Activated naive CD4-positive, alpha-beta T cell treated with anti-CD3 and anti-CD28 coated beads for 36 hours (primary cell): ENCODE measurements at places on chromosomes 4 and X. TPM values are rescaled to one million over a fixed set of nuclear protein-coding genes. Genes with fewer than 3 reads are reported as not detected.

Gene ARMCX4
- 5.5 TPM for total RNA-seq

Gene GPR143
- total RNA-seq: not detected

Gene TMSB15C
- total RNA-seq: 2.1 TPM

- H3K36me3 ChIP-seq: no peaks in the 10 kb centered on the region
- H3K27ac ChIP-seq: no peak overlapping the region
- no peak for DNase-seq
- no peaks in the 10 kb centered on the region for H3K27me3 ChIP-seq
- no peak overlapping the region for H3K4me3 ChIP-seq
These were observed 274.6 kb downstream of the NKX6-1 start for GRCh38 chr4:84224522-84224921.

Gene GLUD2
- 0.62 TPM for total RNA-seq

- no peak overlapping the region for H3K4me3 ChIP-seq
- peaks cover 16% of the 10 kb centered on the region for H3K27me3 ChIP-seq
- no peak for DNase-seq
- H3K36me3 ChIP-seq: no peaks in the 10 kb centered on the region
These were observed 211.2 kb upstream of the KIT start for GRCh38 chr4:54446581-54446980.

- no peak overlapping the region for H3K4me3 ChIP-seq
- H3K36me3 ChIP-seq: no peaks in the 10 kb centered on the region
- no peak overlapping the region for H3K27ac ChIP-seq
These were observed 70.8 kb downstream of the PPARGC1A start for GRCh38 chr4:23819041-23819511.

DNA sequence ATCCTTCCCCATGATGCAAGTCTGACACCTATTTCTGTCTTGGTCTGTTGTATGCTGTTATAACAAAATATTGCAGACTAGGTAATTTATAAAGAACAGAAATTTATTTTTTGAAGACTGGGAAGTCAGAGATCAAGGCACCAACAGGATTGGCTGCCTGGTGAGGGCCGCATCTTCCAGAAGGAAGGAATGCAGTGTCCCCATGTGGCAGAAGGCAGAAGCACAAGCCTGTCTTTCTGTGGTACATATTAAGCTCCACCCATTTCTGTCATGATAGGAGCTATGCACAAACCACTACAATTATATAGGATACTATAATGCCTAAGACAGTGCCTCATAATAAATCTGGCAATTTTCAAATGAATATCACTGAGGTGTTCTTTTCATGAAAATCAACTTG is 502.3 kb upstream of the DIAPH2 start:
- no peak overlapping the region for H3K27ac ChIP-seq
- no peaks in the 10 kb centered on the region for H3K36me3 ChIP-seq
- no peaks in the 10 kb centered on the region for H3K27me3 ChIP-seq
- DNase-seq: no peak
- no peaks in the 10 kb centered on the region for H3K4me1 ChIP-seq

Gene COL4A5
- not detected for total RNA-seq

- no peak overlapping the region for H3K27ac ChIP-seq
- H3K36me3 ChIP-seq: no peaks in the 10 kb centered on the region
- H3K27me3 ChIP-seq: peaks cover 2% of the 10 kb centered on the region
- H3K4me1 ChIP-seq: no peaks in the 10 kb centered on the region
- no peak for DNase-seq
- no peak overlapping the region for H3K4me3 ChIP-seq
These were observed 154.1 kb upstream of the CXCL13 start for GRCh38 chr4:77451530-77451929.

Gene ALAS2
- total RNA-seq: not detected

DNA sequence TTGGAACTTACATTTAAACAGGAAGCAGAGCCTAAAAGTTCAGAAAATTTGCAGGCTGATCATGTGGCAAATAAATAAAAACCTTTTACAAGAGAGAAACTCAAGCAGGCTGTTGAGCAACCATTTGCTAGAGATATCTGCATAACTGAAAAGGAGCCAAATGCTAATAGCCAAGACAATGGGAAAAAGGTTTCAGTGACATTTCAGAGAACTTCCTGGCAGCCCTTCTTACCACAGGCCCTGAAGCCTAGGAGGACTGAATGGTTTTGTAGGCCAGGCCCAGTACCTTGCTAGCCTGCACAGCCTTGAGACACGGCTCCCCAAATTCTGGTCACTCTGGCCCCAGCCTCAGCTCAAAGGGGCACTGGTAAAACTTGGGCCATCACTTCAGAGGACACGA is 945.1 kb downstream of the ADGRL3 start:
- H3K36me3 ChIP-seq: no peaks in the 10 kb centered on the region
- H3K27ac ChIP-seq: no peak overlapping the region
- no peak overlapping the region for H3K4me3 ChIP-seq

Gene EREG
- total RNA-seq: not detected

DNA sequence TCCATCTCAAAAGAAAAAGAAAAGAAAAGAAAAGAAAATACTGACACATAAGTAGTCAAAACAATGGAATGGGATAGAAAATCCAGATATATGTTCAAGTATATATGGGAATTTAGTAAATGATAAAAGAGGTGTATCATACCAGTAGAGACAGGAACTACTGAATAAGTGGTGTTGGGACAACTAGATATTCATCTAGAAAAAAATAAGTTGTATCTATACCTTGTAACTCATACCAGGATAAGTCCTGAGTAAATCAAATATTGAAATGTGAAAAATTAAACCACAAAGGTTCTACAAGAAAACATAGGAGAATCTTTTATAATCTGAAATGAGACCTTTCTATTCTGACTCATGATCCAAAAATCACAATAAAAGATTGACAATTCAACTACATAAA is 58.5 kb downstream of the RBM47 start:
- H3K27ac ChIP-seq: no peak overlapping the region
- H3K36me3 ChIP-seq: no peaks in the 10 kb centered on the region
- no peak for DNase-seq
- H3K27me3 ChIP-seq: no peaks in the 10 kb centered on the region
- H3K4me3 ChIP-seq: no peak overlapping the region

Gene SUPT20HL2
- total RNA-seq: not detected

DNA sequence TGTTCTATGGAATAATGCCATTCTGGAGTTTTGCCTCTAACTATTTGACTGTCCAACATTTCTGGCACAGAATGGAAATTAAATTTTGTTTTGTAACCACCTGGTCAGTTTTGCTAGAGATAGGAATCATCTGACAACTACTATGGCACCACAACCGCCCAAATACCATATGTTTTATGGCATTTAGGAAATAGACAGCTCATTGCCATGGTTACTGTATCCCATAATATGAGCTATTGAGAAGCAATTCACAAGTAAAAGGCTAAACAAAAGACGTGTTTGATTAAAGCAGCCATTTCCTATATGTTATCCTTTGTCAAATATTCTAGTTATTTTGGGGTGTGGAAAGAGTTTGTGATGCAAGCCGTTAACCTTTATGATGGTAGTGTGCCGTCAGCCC is 1105.3 kb upstream of the LCORL start:
- no peaks in the 10 kb centered on the region for H3K27me3 ChIP-seq
- no peaks in the 10 kb centered on the region for H3K4me1 ChIP-seq
- no peak for DNase-seq
- no peak overlapping the region for H3K27ac ChIP-seq

GRCh38 chrX:20066968-20067708 is 49.6 kb downstream of the MAP7D2 start:
- DNase-seq: peak; percentile 44
- H3K27me3 ChIP-seq: no peaks in the 10 kb centered on the region
- no peak overlapping the region for H3K27ac ChIP-seq

DNA sequence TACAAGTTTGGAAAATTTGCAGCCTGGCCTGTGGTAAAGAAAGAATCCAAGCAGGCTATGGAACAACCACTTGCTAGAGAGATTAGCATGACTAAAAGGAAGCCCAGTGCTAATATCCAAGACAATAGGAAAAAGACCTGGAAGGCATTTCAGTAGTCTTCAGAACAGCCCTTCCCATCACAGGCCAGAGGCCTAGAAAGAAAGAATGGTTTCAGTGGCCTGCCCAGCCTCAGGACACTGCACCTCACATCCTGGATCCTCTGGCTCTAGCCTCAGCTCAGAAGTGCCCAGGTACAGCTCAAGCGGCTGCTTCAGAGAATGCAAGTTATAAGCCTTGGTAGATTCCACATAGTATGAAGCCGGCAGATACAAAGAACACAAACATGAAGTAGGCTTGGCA is 449.8 kb upstream of the AR start:
- H3K27ac ChIP-seq: no peak overlapping the region
- H3K4me1 ChIP-seq: no peaks in the 10 kb centered on the region
- H3K27me3 ChIP-seq: no peaks in the 10 kb centered on the region
- no peaks in the 10 kb centered on the region for H3K36me3 ChIP-seq
- no peak for DNase-seq
- no peak overlapping the region for H3K4me3 ChIP-seq

DNA sequence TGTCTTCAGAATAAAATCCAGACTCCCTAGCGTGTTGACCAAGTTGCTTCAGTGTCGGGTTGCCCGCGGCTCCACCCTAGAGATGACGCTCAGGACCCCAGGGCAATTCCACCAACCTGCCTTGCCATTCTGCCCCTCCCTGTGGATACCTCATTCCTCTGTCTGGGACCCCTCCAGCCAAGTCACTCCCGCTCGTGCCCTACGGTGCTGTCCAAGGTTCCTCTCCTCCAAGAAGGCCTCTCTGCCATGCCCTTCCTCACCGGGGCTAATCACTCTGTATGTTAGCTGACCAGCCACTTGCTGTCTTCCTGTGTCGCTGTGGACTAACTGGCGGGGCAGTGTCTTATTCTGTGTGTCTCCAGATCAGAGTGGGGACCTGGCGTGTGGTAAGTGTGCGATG is 46.6 kb downstream of the TENM3 start:
- no peak overlapping the region for H3K4me3 ChIP-seq
- H3K27ac ChIP-seq: no peak overlapping the region
- DNase-seq: no peak
- no peaks in the 10 kb centered on the region for H3K27me3 ChIP-seq
- H3K4me1 ChIP-seq: no peaks in the 10 kb centered on the region

- no peaks in the 10 kb centered on the region for H3K27me3 ChIP-seq
- no peak overlapping the region for H3K4me3 ChIP-seq
- H3K36me3 ChIP-seq: no peaks in the 10 kb centered on the region
- DNase-seq: no peak
- no peak overlapping the region for H3K27ac ChIP-seq
- no peaks in the 10 kb centered on the region for H3K4me1 ChIP-seq
These were observed 83.4 kb upstream of the KLHL13 start for GRCh38 chrX:118199997-118200396.

DNA sequence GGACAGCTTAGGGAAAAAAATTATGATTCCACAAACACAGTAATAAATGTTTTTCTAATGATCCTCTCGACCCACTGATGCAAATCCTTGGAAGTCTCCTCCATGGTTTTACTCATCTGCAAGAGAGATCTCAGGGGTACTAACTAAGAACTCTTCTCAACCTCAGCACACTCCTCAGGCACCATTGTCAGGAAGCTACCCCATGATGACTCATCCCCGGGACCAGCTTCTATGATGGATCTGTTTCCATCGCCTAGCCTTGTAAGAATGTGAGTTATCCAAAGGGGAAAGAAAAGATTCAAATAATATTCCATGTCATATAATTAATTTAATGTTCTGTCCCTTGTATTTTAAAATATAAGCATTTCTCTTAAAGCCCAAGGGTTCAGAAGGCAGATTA is 816.1 kb upstream of the IGFBP7 start:
- no peaks in the 10 kb centered on the region for H3K36me3 ChIP-seq
- no peak overlapping the region for H3K4me3 ChIP-seq
- H3K4me1 ChIP-seq: no peaks in the 10 kb centered on the region
- no peak overlapping the region for H3K27ac ChIP-seq

DNA sequence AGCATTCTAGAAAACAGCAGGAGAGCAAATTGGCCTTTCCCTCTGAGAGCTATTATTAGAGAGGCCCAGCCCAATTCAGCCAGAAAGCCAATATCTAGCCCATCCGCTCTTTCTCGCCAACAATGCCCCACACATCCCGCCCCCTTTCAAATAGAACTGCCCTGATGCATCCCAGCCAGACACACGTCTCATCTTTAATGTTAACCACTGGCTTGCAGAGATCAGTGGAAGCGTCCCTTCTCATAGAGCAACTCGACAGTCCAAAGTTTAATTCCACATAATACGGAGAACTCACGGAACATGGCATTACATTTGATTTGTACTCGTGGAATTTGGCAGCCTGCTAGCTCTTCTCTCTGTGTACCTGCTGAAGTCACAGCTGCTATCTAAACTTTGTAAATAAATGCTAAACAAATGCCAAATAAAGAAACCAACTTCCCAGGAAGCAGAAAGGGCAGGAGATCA is 304.4 kb downstream of the DHX15 start:
- H3K36me3 ChIP-seq: no peaks in the 10 kb centered on the region
- H3K4me3 ChIP-seq: no peak overlapping the region
- no peak for DNase-seq

Gene RNF212
- 0.98 TPM for total RNA-seq

DNA sequence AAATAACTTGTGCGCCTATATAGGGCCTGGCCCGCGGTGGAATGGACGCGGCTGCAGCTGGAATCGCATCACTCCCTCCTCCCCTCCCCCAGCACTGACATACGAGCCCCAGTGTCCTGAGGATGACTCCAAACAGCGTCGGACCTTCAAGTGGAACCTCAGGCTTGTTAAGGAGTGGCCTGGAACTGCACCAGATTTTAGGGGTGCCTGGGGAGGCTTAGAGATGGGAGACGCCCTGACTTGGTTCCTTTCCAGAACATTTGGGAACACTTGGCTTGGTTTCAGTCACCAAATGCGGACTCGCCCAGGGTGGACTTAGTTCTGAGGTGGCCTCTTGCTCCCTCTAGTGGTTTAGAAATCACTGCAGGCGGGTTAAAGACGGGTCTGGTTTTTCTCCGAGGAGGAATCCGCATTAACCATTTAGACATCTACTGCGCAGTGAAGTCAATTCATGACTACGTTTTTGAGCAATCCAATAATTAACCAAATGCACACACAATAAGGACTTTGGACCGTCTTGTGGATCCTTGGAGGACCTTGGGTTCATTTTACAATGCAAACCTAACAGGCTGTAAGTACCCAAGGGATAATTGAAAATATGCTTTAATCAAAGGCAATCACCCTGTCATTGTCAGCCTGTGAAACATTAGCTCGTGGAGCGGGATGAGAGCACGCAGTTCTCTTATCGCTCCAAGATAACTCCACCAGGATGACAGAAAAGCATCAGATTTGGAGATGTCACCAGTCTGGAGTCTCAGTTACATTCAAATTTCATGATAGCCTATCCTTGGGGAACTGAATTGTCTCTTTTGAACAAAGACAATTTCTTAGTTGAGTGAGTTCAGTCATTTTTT is 11.2 kb upstream of the PDGFRA start:
- H3K27me3 ChIP-seq: peaks cover 29% of the 10 kb centered on the region
- H3K36me3 ChIP-seq: no peaks in the 10 kb centered on the region
- peak overlapping the region; percentile 22 for H3K4me3 ChIP-seq
- peak; percentile 70 for DNase-seq

GRCh38 chrX:37752936-37753335 is 26.9 kb upstream of the CYBB start:
- peaks cover 24% of the 10 kb centered on the region for H3K4me1 ChIP-seq
- DNase-seq: no peak
- H3K27ac ChIP-seq: no peak overlapping the region

GRCh38 chrX:103656617-103657016 is 27.8 kb downstream of the TCEAL1 start:
- H3K27me3 ChIP-seq: no peaks in the 10 kb centered on the region
- peaks cover 3% of the 10 kb centered on the region for H3K4me1 ChIP-seq
- DNase-seq: no peak
- H3K36me3 ChIP-seq: no peaks in the 10 kb centered on the region

- H3K27me3 ChIP-seq: no peaks in the 10 kb centered on the region
- no peak overlapping the region for H3K27ac ChIP-seq
- H3K36me3 ChIP-seq: peaks cover 34% of the 10 kb centered on the region
- no peak for DNase-seq
- no peak overlapping the region for H3K4me3 ChIP-seq
- peaks cover 5% of the 10 kb centered on the region for H3K4me1 ChIP-seq
These were observed 41.3 kb downstream of the WDR1 start for GRCh38 chr4:10075158-10075863.
